Thyroid gland (tissue), 4 donors: ENCODE measurements at places on chromosomes 2 and 18. TPM values are rescaled to one million over a fixed set of nuclear protein-coding genes. Genes with fewer than 3 reads are reported as not detected.

- no peaks in the 10 kb centered on the region for H3K36me3 ChIP-seq
- H3K27ac ChIP-seq, result no peak overlapping the region
- no peak for DNase-seq
- H3K4me3 ChIP-seq, result no peak overlapping the region
- H3K27me3 ChIP-seq, result no peaks in the 10 kb centered on the region
These were observed 32.1 kb upstream of the SPATS2L start for GRCh38 chr2:200274116-200275075.

- no peak overlapping the region for H3K4me3 ChIP-seq
- no peak overlapping the region for H3K27ac ChIP-seq
- H3K27me3 ChIP-seq, result no peaks in the 10 kb centered on the region
These were observed 53.8 kb downstream of the CYP27C1 start for GRCh38 chr2:127166231-127166860.

- H3K4me1 ChIP-seq, result peaks cover 48% of the 10 kb centered on the region
- no peak overlapping the region for H3K4me3 ChIP-seq
- H3K36me3 ChIP-seq, result no peaks in the 10 kb centered on the region
- no peak for DNase-seq
- H3K27ac ChIP-seq, result peak overlapping the region; percentile 43
These were observed 86.7 kb upstream of the RANBP2 start for GRCh38 chr2:108632332-108633160.

ST3GAL5 gene
- 139 TPM for total RNA-seq

APCDD1 gene
- 7.8 TPM for total RNA-seq

SH2D6 gene
- total RNA-seq, result 9.0 TPM
